ENCODE measurements at places on chromosomes 3 and 15.

DNA sequence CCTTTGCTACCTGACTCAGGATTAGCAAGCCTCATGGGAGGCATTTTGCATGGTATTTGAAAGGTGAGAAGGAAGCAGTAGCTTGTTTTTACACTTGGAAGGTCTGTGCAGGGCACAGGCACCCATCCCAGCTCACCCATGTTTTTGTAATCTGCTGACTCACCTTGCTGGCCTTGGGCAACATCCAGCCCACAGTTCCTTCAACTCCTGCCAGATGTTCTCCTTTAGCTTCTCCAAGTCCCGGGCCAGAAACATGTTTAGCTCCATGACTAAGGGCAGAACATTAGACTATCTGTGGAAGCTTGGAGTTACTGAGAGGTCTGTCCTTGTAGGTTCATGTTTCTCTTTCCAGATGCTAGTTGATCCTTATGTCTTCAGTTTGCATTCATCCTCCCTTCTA lies 12.4 kb upstream of the ZNF770 start:
- DNase-seq = peak; percentile 78

GRCh38 chr3:71512000-71512399 lies 71.5 kb downstream of the FOXP1 start:
- no peak for DNase-seq

DNA sequence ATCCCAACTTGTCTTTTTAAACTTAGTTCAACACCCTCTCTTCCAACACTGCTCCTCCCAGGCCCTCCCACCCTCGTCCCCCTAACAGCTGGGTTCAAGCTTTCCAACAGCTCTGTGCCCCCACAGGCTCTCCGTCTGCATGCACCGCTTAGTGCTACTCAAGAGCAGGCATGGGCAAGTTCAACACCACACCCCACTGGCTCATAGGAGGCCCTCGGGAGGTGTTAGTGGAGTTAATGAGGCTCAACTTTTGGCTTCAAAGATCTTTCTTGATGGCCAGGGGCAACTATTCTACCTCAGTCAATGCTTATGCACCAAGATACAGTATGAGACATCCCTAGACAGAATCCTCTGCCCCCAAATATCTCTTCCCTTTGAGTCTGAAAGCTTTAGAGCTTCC lies 114.4 kb downstream of the ANP32A start:
- no peak for DNase-seq

DNA sequence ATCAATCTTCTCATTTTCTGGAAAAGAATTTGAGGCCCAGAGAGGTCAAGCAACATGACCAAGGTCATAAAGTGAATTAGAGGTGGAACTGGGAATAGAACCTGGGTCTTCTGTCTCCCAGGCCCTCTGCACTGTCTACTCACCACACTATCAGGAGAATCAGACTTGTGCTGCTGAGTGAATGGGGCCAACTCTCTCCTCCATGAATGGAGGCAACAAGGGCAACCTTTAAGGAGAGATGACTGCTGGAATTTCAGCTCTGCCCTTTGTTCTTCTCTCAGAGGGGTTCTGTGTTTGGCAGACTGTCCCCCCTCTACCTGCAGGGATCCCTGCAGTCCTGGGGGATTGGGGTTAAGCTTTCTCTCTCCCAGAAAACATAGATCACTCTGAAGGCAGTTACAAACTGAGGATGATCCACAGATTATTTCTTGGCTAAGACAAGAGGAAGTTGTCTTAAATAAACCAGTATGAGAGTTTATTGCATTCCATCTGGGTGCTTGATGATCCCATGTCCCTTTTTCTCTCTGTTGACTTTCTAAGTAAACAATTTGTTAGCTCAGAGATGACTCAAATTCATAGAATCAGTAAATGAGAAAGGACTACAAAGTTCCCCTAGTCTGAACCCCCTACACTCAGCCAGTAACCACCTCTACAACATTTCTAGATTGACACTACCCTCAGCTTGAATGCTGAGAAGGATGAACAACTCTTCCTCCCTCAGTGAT lies 99.0 kb upstream of the LIPC start:
- DNase-seq = peak; percentile 82

DNA sequence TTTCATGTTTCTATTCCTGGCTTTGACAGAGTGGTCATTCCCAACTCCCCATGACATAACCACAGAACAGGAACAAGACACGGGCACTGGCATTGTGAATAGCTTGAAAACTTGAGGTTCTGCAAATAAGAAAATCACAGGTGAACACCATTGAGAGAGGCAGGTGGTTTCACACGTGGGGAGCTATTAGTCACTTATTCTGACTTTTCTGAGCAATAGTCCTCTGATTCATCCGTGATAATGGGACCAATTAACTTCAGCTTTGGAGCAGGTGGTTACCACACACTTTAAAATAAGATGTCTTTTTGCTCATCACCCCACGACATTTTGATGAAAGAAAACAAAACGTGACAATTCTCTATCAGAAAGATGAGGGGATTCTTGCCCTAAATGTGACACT lies 224.7 kb downstream of the KLF13 start:
- no peak for DNase-seq

GRCh38 chr3:115100806-115101205 lies 46.3 kb downstream of the ZBTB20 start:
- DNase-seq = no peak

DNA sequence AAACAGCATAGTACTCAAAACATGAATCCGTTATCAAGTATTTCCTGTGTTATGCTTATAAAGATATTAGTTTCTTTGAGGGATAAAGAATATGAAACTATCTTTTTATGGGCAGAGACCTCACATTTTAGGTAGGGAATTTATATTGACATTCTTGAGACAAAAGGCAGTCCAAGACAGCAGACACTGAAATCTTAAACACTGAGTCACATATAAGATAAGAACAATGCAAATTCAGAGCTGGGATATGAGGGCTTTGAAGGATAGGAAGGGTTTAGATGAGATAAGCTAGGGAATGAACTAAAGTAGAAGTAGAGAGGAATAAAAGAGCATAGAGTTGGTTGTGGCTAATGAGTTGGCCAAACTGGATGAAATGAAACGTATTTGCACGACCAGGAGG lies 58.4 kb downstream of the ASTE1 start:
- DNase-seq = no peak

DNA sequence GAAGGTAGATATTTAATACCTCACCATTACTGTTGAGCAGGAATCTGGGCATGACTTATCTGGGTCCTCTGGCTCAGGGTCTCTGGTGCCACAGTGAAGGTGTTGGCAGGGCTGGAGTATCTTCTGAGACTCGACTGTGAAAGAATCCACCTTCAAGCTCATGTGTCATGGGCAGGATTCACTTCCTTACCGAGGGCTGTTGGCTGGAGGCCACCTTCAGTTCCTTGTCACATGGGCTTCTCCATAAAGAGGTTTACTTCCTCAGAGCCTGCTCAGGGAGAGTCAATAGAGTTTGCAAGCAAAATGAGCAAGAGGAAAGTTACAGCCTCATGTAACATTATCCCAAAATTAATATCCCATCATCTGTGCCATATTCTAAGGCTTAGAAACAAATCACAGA lies 459.5 kb downstream of the NR2F2 start:
- no peak for DNase-seq

All from Caki2 (cell line).